ENCODE measurements at places on chromosomes 16 and 17.

DNA sequence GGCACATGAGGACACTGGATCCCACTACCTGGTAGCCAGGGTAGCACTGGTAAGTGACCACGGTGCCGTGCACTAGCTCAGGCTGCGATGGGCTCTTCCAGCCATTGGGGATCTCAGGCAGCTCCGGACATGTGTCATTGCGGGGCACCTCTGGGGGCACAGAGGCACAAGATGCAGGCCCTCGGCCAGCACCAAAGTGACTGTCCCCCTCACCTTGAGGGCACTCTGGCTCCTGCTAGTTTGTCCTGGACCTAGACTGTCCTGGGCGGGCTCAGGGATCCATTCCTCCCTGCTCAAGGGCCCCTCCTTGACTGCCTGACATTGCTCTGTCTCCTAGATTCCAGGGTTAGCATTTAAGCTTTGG is 6.7 kb upstream of the PHF12 start:
- no peak for DNase-seq

DNA sequence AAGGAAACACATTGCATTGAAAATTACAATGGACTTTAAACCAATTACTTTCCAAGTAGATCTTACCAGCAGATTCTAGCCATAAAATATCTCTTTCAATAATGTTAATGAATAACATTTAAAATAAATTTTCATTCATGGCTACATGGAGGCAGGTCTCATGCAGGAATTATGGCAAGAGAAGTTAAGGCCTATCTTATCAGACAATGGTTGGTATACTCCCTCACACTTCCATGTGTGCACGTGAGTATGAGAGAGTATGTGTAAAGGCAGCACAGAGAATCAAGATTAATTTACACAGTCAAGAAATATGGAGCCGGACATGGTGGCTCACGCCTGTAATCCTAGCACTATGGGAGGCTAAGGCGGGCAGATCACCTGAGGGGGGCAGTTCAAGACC is 76.5 kb downstream of the HELZ start:
- no peak for DNase-seq

GRCh38 chr17:43936434-43936833 is 5.8 kb downstream of the PPY start:
- no peak for DNase-seq

DNA sequence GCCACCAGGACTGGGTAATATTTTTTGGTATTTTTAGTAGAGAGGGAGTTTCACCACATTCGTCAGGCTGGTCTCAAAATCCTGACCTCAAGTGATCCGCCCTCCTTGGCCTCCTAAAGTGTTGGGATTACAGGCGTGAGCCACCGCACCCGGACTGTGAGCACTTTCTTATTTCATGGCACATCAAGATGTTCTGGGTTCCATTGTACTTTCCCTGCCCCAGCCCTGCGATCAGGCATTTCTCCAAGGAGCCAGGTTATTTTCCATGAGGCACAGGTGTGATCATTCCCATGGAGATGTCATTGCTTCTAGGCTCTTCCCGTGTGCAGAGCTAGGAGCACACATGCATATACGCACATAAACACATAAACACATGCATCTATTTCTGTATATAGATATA is 2.6 kb upstream of the ANKRD40CL start:
- no peak for DNase-seq

GRCh38 chr17:9890124-9890523 is 14.9 kb downstream of the RCVRN start:
- DNase-seq, result no peak

- DNase-seq, result no peak
These were observed 23.1 kb upstream of the DOK4 start for GRCh38 chr16:57509231-57509923.

DNA sequence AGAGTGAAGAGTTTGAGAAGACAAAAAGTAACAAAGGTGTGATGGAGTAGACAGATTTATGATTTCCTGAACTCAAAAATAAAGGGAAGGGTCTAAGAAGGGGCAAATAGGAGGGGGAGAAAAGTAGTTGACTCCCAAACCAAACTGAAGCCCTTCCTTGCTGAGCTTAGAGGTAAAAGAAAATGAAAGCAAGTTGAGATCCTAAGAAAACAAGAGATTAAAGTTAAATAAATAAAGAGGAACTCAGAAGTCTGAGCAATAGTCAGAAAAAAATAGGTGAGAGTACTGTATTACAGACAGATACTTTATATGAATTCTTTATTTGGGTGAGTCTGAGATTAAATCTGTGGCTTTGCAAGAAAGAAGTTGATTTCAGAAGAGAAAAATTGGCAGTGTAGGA is 3.3 kb upstream of the PSMD12 start:
- DNase-seq, result no peak

GRCh38 chr17:13871261-13871660 is 198.0 kb upstream of the COX10 start:
- no peak for DNase-seq

- no peak for DNase-seq
These were observed 4.9 kb upstream of the ASGR1 start for GRCh38 chr17:7184091-7184488.

GRCh38 chr17:82392209-82392920 is 20.8 kb downstream of the UTS2R start:
- DNase-seq, result no peak

DNA sequence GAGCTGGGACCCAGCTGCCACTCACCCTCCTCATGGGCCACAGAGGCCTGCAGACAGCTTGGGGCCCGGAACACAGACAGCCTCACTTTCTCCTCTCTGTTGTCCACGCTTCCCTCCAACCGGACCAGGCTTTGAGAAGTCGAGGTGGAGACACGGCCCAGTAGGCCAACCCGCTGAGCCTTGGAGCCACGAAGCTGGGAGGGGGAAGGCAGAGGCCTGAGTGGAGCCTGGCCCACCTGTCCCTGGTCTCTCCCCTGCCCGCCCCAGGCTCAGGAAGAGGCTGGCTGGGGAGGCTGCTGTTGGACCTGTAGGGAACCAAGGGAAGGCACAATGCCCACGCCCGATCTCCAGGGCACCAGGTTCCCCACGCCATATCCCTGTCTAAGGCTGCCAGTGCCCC is 48.1 kb downstream of the RMI2 start:
- DNase-seq, result no peak

- DNase-seq, result no peak
These were observed at the start of gene HOXB7 for GRCh38 chr17:48610282-48611211. Gene HOXB7 (minus strand): TSS chr17:48611017. CDS start chr17:48610918, 99 bp downstream.

DNA sequence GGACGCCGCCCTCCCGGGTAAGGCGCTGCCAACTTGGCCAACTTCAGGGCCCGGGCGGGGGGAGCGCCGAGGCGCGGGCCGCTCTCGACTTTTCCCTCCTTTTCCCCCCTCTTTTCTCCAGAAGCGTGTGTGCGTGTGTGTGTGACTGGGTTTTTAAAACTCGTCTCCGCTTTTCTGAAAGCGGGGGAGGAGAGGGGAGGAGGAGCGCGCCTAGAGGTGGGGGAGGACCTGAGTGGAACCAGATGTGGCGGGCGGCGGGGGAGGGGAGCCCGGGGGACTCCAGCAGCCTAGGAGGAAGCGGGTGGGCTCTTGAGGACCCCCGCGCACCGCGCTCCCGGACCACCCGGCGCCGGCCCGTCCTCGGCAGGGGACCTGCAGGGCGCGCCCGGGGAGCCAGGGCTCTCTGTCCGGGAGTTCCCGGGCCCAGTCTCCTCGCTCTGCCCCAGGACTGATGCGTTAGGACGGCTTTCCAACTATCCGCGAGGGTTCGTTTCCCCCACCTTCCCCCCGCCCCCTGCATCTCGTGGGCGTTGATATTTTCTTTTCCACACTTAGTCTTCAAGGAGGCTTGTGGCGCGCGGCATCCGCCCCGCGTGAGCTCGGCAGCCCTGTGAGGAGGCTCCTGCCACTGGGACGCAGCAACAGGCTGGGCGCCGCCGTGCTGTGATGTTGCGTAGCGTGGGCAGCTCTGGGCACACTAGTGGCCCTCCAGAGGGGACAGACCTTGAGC is 599 bp downstream of the MRC2 start:
- DNase-seq, result no peak

DNA sequence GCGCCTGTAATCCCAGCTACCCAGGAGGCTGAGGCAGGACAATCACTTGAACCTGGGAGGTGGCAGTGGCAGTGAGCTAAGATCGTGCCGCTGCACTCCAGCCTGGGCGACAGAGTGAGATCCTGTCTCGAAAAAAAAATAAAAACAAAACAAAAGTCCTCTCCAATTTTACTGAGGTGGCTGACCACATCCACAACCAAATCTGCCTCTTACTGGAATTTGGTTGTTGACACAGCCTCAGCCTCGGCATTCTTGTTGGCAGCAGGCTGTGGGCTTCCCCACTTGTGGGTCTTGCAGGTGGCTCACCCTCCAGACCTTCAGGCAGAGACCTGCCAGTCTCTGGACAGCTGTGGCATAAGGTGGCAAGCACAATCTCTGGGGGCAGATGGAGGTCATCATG is 15.6 kb downstream of the B4GALNT2 start:
- DNase-seq, result no peak

- DNase-seq, result no peak
These were observed 527 bp downstream of the CIAPIN1 start for GRCh38 chr16:57446531-57447185.

- DNase-seq, result no peak
These were observed 23.6 kb downstream of the SDR42E1 start for GRCh38 chr16:81987706-81988105.

GRCh38 chr16:12229759-12230594 is 253.4 kb downstream of the SNX29 start:
- DNase-seq, result no peak

GRCh38 chr16:67551091-67551490 is 11.2 kb upstream of the CTCF start:
- no peak for DNase-seq

GRCh38 chr17:65901394-65901793 is 290.5 kb downstream of the CEP112 start:
- no peak for DNase-seq

DNA sequence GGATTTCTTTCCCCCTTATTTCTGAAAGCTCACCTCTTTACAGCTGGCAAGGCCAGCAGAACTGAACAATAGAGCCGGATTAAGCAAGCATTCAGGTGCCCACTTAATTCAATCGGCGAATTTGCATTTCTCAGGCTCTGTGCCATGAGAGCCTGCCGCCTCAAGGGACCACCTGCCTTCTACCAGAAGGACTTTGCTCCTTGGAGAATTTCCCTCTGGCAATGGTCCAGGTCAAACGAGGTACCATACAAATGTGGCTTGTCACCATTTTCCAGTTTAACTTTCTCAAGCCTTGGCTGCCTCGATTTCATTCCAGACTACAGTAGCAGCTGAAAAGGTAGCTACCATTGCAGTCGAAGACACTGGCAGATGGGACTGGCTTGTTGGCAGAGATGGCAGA is 534.0 kb downstream of the MAF start:
- no peak for DNase-seq

DNA sequence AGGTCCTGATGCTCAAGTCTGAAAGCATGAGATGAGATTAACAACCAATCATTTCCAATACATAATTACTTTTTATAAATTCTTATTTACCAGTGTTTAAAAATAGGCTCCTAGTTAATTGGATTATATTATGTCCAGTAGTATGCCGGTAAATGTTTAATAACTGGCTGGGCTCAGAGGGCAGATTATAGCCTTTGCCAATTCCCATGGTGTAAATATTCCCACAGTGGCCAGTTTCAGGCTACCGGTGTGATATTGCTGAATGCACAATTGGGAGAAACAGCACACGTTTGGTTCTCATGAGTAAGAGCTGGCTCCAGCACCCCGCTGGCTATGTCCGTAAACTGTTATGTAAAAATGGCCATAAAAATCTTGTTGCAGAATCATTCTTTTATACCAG is 167.6 kb downstream of the MRTFB start:
- DNase-seq, result no peak

DNA sequence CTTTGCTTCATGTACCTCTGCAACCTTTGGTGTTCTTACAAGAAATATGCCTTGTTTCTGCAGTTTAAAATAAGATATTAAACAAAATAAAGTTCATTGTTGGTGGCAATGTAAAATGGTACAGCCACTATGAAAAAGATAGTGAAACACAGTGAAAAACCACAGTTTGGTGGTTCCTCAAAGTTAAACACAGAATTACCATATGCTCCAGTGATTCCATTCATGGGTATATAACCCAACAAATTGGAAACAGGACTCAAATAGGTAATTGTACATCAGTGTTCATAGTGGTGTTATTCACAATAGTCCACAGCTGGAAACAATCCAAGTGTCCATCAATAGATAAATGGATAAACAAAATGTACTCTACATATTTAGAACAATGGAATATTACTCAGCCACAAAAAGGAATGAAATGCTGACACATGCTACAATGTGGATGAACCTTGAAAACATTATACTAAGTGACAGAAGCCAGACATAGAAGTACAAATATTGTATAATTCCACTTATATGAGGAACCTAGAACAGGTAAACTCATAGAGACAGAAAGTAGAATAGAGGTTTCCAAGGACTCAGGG is 49.2 kb downstream of the CUEDC1 start:
- no peak for DNase-seq

GRCh38 chr17:68318103-68318991 is 27.1 kb downstream of the ARSG start:
- no peak for DNase-seq

GRCh38 chr16:67210069-67210937 is 11.4 kb downstream of the ELMO3 start:
- no peak for DNase-seq

DNA sequence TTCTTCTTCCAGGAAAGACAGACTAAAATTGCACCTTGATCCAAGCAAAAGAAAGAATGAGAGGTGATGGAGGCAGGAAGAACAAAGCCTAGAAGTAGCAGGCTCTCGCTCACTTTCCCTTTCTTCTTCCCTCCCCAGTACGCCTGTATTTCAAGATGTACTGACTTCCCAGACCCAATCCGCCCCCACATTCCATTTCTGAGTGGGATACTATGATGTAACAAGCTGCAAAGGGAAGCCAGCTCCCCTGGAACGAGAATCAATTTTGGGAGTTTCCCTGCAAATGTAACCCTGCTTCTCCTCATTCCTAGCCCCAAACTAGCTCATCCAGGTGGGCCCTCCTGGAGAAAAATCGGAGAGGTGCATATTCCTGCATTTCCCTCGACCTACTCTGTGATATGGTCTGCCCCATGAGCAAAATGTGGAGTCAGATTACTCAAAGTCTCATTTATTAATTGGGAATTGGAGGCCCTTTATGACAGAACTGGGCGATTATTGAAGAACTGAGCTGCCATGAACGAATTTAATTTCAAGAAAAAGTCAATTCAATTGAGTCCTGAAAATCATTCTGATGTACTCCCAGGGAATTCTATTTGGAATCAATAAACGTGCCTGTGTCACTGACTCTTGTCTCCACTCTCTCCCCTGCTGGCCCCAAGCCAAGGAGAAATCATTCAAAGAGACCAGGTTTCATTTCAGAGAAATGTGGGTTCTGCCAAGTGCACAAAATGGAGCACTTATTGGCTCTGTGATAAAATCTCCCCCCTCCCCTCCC is 398.9 kb downstream of the SHISA9 start:
- DNase-seq, result no peak

GRCh38 chr16:15822957-15823356 is 33.9 kb downstream of the MYH11 start:
- no peak for DNase-seq

DNA sequence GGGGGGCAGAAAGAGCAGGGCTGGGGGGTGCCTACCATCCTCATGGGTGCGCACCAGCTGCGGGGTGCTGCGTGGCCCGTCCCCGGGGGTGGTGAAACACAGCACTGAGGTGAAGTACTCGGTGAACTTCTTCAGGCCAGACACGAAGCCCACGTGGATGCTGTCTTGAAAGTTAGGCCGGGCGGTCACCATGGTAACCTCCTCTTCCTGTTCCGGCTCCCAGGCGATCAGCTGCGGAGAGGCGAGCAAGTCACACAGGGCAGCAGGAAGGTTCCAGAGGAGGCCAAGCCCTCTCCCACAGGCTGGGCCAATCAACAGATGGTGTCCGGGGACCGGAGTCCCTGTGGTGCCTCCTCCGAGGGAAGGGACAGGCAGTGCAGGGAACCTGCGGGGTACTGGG is 90.1 kb upstream of the CDC42EP4 start:
- no peak for DNase-seq

- DNase-seq, result no peak
These were observed 9.6 kb downstream of the EMC8 start for GRCh38 chr16:85789773-85790172.

Data from stimulated activated CD8-positive, alpha-beta memory T cell treated with anti-CD3 and anti-CD28 coated beads, Interleukin-7, amount 100 ng/mL, for 1 hour (primary cell).